Left lung (tissue), 14 donors: ENCODE measurements at places on chromosomes 2 and 18. TPM values are rescaled to one million over a fixed set of nuclear protein-coding genes. Genes with fewer than 3 reads are reported as not detected.

RGPD8 gene
- 6.6 TPM for polyA plus RNA-seq

NBAS gene
- 49.4 TPM for polyA plus RNA-seq

LBX2 gene
- polyA plus RNA-seq, result 0.35 TPM

- DNase-seq, result no peak
- H3K4me3 ChIP-seq, result no peak overlapping the region
- H3K27me3 ChIP-seq, result no peaks in the 10 kb centered on the region
- no peaks in the 10 kb centered on the region for H3K4me1 ChIP-seq
- no peak overlapping the region for H3K27ac ChIP-seq
Observed at GRCh38 chr2:173472112-173472511, 117.4 kb downstream of the CDCA7 start.

DNA sequence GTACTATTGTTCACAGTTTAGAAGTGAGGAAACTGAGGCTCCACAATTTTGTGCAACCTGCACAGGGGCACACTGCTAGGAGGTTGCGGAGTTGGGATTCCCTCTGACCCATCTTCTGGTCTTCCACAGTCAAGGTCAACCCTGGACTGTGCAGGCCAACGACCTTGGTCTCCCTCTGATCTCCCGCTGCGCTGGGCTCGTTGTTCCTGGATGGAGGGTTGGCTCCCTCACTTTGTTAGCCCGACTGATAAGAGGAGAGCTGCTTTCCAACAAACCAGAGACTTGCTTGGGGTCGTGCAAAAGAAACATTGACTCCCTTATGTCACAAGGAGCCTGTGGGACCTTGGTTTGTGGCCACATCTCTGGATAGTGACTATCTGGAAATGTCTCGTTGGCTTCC, 187.6 kb downstream of the MYCN start:
- H3K4me3 ChIP-seq, result no peak overlapping the region
- DNase-seq, result no peak
- H3K27me3 ChIP-seq, result peaks cover 9% of the 10 kb centered on the region
- no peaks in the 10 kb centered on the region for H3K36me3 ChIP-seq
- no peaks in the 10 kb centered on the region for H3K4me1 ChIP-seq
- H3K27ac ChIP-seq, result no peak overlapping the region
